ENCODE measurements at places on chromosomes 4 and X.

- H3K4me3 ChIP-seq = no peak overlapping the region
- DNase-seq = no peak
- H3K4me1 ChIP-seq = no peaks in the 10 kb centered on the region
- H3K27me3 ChIP-seq = peaks cover 10% of the 10 kb centered on the region
- no peaks in the 10 kb centered on the region for H3K36me3 ChIP-seq
- H3K27ac ChIP-seq = no peak overlapping the region
Measured at GRCh38 chr4:88803600-88804096, 106.0 kb upstream of the NAP1L5 start.

GRCh38 chrX:148501386-148502066 lies 1.1 kb downstream of the AFF2 start:
- peak overlapping the region; percentile 78 for H3K4me3 ChIP-seq
- no peak for DNase-seq
- H3K27me3 ChIP-seq = peaks cover 7% of the 10 kb centered on the region
- H3K27ac ChIP-seq = no peak overlapping the region

DNA sequence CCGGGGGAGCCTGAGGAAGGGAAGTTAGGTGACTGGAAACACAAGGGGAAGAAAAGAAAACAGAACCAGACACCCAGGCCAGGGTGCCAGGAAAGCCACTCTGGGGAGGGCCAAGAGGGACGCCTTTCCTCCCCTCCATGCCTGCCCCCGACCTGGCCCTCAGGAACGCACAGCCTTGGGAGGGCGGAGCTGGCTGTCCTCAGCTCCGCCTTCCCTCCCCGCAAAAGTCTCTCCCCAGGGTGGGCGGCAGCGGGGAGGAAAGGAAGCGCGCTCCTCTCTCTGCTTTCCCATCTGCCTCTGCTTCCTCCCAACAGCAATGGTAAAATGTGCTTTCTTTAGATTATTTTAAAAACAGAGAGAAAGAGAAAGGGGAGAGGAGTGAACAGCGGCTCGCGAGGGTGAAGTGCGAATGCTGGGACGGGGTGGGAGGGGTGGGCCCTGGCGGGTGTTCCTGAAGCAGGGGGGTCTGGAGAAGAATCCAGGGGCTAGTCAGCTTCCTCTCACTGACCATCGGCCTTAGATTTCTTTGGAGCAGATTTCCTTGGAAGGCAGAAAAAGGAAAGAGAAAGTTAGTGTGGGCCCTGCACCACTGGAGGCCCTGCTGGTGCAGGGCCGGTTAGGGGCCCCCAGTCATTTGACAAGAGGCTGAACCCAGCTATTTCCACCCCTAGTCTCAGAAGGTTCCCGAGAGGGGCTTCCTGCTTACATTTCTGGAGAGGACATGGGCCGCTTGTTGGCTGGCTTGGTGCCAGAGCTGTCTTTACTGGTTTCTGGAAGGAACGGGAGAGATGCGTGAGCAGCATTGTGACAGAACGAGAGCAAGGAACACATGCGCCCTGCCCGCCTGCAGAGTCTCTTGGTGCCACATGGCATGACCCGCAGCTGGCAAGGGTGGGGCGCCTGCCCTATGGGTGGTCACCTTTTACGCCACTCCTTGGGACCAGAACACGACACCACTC lies 4.7 kb upstream of the RENBP start:
- H3K36me3 ChIP-seq = peaks cover 32% of the 10 kb centered on the region
- no peaks in the 10 kb centered on the region for H3K27me3 ChIP-seq
- H3K27ac ChIP-seq = peak overlapping the region; percentile 76
- peak overlapping the region; percentile 11 for H3K4me3 ChIP-seq
- DNase-seq = no peak
- peaks cover 6% of the 10 kb centered on the region for H3K4me1 ChIP-seq

DNA sequence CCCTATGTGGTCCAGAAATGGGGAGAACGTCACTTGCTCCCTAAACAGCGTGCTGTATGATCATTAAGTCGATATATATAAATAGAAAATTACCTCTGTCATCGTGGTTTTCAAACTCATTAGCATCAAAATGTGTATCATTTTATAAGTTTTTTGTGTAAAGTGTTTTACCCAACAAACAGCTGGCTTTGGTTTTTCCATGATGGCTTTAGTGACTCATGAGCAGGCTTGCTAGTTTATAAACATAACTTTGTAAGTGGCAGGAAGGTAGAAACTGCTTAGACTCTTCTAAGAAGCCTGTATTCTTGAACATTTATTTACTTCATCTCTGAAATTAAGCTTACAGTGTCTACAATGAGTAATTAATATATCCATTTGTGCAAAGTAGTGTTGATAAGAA lies 108.4 kb upstream of the DIPK2B start:
- H3K4me3 ChIP-seq = no peak overlapping the region
- H3K27ac ChIP-seq = no peak overlapping the region
- H3K4me1 ChIP-seq = no peaks in the 10 kb centered on the region
- H3K27me3 ChIP-seq = no peaks in the 10 kb centered on the region
- DNase-seq = no peak

DNA sequence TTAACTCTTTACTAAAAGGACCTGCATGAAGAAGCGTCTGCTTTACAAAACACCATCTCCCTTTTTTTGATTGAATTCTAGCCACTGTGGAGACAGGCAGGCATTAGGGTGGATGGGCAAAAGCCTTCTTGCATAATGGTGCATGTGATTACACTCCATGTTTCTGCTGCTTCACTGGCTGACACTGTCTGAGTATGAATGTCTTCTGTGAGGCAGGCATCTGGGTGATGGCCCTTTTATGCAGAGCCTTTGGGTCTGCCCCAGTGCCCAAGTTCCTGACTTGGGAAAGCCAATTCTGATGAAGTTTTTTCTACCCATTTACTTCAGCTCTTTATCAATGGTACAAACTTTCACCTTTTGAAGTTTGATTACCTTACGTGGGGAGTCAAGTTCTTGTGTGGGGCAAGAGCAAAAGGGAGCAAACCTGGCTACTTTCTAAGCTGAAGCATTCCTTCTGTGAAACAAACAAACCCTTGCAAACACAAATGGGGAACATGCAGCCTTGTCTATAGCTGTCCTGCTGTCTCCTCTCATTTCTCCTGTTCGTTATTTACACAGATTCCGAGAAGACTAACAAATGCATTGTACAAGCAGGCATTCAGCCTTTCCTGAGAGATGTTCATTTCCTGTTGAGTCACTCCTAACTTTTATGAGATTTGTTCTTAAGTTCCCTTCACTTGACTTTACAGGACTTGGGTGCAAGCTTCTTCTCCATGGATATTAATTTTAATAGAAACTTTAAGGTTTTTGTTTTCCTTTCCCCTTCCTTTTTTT lies 301.9 kb downstream of the TLL1 start:
- H3K4me1 ChIP-seq = no peaks in the 10 kb centered on the region
- no peak overlapping the region for H3K4me3 ChIP-seq
- no peak for DNase-seq
- H3K27ac ChIP-seq = no peak overlapping the region
- peaks cover 2% of the 10 kb centered on the region for H3K36me3 ChIP-seq

DNA sequence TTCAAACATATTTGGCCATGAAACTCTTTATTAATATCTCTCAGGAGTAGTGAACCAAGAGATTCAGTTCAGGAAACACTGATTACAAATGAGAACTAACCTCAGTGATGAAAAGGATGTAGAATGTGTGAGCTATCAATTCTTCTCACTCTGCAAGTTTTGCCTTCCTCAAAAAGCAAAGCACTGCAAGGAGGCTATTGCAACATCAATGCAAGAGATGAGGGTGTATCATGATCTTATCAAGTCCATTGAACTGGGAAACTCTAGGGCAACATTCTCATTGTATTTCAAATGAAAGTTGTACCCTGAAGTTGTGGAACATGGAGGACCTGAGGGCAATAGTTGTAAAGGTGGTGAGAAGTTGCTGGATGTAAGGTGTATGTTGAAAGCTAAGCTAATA lies 56.4 kb upstream of the VEGFC start:
- H3K27me3 ChIP-seq = no peaks in the 10 kb centered on the region
- no peaks in the 10 kb centered on the region for H3K4me1 ChIP-seq
- no peak for DNase-seq
- H3K4me3 ChIP-seq = no peak overlapping the region
- H3K27ac ChIP-seq = no peak overlapping the region

DNA sequence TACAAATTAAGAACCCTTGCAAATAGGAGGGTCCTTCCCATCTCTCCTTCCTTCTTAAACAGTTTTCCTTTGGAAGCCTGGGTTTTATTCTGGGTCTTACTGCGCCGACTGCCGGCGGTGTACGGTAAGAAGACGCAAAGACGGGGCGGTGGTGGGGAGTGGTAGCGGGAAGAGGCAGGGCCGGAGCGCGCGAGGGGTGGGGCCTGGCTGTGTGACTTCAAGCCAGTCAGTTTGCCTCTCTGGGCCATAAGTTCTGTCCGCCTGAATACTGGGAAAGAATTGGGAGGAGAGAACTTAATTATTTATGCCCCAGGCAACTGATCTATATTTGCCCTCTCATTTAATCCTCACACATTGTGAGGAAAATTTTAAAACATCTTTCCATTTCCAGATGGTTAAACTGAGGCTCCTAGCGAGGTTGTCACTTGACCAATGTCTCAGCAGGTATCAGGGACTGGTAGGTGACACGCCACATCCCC lies 726 bp upstream of the KANTR start:
- H3K27ac ChIP-seq = peak overlapping the region; percentile 86
- peaks cover 9% of the 10 kb centered on the region for H3K36me3 ChIP-seq

DNA sequence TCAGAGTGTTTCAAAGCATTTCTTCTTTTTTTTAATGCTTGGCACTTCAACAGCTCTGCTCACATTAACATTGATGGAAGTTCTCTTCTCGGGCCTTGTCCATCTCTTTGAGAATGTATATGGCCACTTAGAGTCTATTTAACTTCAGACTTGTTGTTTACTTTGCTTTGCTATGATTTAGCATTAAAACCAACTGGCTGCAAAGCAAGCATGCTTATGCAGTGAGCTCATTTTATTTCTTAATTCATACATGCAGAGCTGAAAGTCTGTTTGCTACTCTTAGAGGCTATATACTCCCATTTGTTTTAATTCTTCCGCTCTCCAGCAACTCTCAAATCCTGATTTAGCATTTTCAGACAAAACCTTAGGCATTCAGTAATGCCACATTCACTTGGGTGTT lies 107.6 kb upstream of the PACRGL start:
- H3K27ac ChIP-seq = no peak overlapping the region
- no peaks in the 10 kb centered on the region for H3K4me1 ChIP-seq
- no peak for DNase-seq
- no peaks in the 10 kb centered on the region for H3K27me3 ChIP-seq
- no peaks in the 10 kb centered on the region for H3K36me3 ChIP-seq

- no peak for DNase-seq
- H3K36me3 ChIP-seq = no peaks in the 10 kb centered on the region
- H3K27me3 ChIP-seq = no peaks in the 10 kb centered on the region
- no peak overlapping the region for H3K4me3 ChIP-seq
Measured at GRCh38 chr4:175705407-175705806, 106.7 kb downstream of the GPM6A start.

GRCh38 chr4:54146139-54146538 lies 46.2 kb downstream of the GSX2 start:
- no peak overlapping the region for H3K4me3 ChIP-seq
- no peaks in the 10 kb centered on the region for H3K36me3 ChIP-seq
- no peak for DNase-seq
- no peak overlapping the region for H3K27ac ChIP-seq
